ENCODE measurements at places on chromosomes 7 and 10.

GRCh38 chr10:89414879-89415821 lies 782 bp downstream of the IFIT5 start:
- peak; percentile 77 for DNase-seq

DNA sequence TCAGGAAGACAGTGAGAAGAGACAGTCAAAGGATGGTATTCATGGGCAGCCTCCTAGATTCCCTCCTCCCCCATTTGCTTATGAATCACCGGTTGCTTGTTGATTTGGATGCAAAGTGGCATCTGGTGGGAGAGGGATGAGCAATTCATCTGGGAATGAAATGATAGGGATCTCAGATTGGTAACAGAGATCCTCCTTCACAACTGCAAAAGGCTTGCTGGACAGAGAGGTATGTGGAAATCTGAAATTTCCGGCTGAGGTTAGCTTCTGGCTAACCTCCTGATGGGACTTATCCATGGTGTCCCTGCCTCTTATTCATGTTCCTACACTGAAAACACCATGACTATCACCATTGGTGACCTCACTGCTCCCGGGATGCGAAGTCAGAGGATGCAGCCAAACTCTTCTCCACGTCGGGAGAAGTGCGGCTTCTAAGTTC lies 48.4 kb upstream of the PODXL start:
- no peak for DNase-seq

- DNase-seq = no peak
Observed at GRCh38 chr10:100723180-100723579, 22.2 kb upstream of the PAX2 start.

DNA sequence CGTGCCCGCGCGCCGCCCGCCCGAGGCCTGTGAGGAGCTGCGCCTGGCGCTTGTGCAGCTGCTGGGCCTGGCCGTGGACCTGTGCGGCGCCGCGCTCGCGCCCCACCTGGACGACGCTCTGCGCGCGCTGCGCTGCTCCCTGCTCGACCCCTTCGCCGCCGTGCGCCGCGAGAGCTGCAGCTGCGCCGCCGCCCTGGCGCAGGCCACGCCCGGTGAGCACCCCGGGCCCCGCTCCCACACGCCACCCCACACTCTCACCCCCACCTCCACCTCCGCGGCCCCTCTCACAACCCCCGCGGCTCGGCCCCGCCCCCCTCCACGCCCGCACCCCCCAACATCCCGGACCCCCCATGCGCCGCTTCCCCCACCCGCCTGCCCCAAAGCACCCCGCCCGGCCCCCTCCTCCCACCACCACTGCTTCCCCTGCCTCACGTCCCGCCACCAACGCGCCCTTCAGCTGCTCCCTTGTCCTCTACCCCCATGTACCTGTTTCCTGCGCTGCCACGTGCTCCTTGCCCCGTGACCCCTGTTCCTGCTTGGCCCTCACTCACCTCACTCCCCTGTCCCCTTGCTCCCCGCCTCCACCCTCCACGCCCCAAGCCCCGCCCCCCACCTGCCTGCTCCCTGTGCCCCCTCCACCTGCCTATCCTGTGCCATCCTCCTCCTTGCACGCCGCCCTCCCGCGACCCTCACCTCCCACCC lies at the start of gene PRKAR1B:
TSS of gene PRKAR1B (minus strand) at position 178 of the 702 bp plus-strand sequence. CDS start 15,776 bp downstream, outside the sequence.
- no peak for DNase-seq

DNA sequence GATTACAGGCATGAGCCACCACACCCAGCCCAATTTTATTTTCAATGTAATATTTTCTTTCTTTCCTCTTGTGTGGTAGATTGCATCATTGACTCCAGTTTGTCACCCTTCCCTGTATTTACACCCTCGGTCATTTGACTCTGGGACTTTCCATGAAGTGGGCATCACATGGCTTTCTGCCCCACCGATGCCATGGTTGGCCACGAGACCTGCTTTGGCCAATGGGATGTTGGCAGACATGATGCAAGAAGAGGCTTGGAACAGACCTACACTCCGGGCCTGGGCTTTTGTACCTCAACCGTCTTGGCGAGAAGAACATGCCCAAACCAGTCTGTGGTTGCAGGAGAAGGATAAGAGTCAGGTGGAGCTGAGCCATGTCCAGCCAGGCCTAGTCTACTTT lies 38.8 kb upstream of the CACUL1 start:
- DNase-seq = no peak

GRCh38 chr7:133570321-133570720 lies 317.4 kb downstream of the EXOC4 start:
- no peak for DNase-seq

- DNase-seq = no peak
Observed at GRCh38 chr7:12635830-12636229, 51.6 kb upstream of the ARL4A start.

DNA sequence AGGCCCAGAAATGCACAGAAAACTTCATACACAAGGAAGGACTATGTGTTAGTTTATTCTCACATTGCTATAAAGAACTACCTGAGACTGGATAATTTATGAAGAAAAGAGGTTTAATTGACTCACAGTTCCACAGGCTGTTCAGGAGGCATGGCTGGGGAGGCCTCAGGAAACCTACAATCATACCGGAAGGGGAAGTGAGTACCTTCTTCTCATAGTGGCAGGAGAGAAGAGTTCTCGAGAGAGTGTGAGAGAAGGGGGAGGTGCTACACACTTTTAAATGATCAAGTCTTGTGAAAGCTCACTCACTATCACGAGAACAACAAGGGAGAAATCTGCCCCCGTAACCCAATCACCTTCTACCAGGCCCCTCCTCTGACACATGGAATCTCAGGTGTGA lies 16.8 kb upstream of the RAMP3 start:
- no peak for DNase-seq

DNA sequence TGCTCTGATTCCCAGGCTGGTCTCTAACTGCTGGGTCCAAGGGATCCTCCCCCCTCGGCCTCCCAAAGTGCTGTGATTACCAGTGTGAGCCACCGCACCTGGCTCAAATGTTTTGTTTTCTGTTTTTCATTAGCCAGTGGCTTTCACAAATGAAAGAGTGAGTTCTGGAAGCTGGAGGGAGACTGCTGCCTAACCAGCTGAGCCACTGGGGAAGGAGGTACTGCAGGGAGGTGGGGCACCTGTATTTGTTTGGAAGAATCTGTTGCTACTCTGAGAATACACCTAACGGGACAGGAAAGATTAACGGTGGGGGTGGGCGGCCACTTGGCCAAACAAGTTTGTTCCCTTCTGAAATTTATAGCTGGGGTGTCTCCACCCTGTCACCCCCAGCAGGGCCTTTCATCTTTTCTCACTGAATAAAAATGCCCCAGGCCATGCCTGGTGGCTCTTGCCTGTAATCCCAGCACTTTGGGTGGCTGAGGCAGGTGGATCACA lies 4.7 kb downstream of the STOX1 start:
- no peak for DNase-seq

DNA sequence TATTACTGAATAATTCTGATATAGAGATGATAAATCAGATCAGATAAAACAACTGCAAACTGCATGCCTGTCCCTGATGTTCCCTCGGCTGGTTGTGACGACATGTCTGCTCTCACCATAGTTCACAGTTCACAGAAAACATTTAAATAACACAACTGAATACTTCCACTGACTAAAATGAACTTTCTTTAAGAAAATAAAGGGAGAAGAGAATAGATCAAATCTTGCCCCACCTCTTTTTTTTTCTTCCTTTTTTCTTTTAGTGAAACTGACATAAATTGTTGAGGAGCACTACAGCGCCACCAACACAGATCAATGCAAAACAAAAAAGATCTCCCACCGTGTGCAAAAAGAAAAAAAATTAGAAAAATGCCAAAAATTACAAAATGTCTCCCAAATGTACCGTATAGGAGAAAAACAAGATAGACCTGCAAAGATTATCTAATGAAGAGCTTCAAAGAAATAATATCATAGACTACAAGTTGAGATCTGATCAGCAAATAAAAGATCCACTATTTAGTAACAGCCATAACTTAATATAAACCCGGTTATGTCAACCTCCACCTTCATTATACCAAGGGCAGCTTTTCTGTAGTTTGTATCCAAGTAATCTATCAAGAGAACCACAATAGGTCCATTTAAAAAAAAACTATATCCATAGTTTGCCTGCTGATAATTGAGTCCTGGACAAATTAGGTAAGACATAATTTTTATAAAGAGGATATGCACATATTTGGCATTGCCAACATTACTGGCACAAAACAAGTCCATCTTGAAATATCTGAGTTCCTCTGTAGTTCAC lies 30.7 kb upstream of the EPC1 start:
- DNase-seq = no peak

GRCh38 chr10:49600781-49601400 lies 9.2 kb upstream of the SLC18A3 start:
- DNase-seq = no peak

DNA sequence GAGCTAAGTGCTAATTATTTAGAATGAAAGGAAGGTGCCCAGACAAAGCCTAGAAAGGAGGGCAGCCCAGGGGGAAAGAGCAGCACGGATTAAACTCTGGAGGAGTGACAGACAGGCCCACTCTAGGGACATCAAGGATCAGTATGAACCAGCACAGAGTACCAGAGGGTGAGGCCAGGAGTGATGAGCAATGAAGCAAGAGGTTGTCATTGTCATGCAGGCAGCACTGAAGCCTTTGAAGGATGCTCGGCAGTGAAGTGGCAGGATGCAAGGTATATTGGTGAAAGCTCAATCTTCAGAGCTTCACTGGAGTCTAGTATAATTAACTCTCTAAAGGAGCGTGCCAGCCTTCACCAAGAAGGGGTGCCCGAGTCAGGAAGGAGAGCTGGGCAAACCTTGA lies 112.0 kb upstream of the INHBA start:
- DNase-seq = no peak

- DNase-seq = no peak
Observed at GRCh38 chr7:8455426-8455825, 22.0 kb downstream of the NXPH1 start.

GRCh38 chr7:23680414-23681405 lies 711 bp downstream of the FAM221A start:
- DNase-seq = peak; percentile 87

- no peak for DNase-seq
Observed at GRCh38 chr10:122331615-122332446, 42.7 kb upstream of the PLEKHA1 start.

DNA sequence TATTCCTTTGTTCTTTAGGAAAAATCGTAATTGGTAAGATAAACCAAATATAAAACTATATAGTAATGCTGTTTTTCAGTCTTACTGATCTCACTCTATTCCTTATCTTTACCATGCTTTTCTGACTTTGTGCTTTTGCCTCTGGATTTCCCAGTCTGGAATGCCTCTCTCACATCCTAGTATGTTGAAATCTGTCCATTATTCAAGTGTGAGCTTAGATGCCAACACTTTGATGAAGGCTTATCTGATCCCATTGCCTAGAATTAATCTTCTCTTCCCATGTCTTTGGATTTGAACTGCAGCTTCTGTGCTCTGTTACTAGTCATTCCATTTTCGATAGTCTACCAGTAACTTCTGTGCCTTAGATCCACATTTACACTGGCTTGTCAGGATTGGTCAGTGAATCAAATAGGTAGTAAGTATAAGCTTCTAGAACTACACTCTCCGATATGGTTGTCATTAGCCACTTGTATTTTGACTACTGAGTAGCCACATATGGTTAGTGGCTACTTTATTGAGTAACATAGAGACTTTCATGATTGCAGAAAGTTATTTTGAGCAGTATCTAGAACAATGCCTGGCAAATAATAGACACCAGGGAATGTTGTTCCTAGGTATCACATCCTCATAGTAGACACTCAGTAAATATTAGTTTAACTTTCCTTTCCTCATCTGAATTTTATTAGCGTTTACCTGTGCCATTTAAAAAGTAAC lies 92.9 kb downstream of the BMPR1A start:
- no peak for DNase-seq

- peak; percentile 64 for DNase-seq
Observed at GRCh38 chr10:132104471-132105301, 38.9 kb downstream of the JAKMIP3 start.

GRCh38 chr7:727806-728460 lies 852 bp upstream of the PRKAR1B start:
- no peak for DNase-seq

DNA sequence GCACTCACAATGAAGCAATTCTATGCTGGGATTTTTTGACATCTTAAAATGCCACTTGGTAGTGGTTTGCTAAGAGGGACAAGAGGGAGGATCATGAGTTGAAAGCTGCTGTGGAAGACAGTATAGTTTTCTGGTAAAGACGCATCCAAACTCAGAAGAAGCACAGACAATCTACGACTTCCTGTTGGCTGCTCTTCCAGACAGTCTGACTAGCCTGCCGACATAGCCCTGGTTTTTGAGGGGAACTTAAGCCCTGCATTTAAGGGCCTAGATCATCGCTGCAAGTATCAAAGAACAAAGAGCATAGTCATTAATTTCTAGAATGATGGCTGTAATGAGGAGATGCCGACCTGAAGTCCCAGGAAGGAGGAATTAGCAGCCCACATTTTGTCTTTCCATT lies 99.9 kb upstream of the IKZF1 start:
- no peak for DNase-seq

DNA sequence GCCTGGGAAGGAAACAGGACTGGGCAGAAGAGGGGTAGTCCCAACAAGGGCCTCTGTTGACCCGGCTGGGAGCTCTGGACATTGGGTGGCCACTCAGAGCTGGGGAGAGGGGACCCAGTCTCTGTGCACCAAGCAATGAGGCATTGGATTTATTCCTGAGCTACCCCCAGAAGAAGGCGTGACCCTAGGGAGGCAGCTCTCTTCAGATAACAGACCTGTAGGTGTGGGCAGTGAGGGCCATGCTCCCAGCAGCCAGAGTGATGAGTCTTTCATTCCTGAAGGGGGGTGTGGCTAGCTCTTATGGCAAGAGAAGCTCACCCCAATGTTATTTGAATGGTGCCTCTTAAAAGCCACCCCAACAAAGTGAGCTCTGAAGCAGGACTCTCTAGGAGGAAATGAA lies 20.4 kb downstream of the TEX36 start:
- DNase-seq = no peak

DNA sequence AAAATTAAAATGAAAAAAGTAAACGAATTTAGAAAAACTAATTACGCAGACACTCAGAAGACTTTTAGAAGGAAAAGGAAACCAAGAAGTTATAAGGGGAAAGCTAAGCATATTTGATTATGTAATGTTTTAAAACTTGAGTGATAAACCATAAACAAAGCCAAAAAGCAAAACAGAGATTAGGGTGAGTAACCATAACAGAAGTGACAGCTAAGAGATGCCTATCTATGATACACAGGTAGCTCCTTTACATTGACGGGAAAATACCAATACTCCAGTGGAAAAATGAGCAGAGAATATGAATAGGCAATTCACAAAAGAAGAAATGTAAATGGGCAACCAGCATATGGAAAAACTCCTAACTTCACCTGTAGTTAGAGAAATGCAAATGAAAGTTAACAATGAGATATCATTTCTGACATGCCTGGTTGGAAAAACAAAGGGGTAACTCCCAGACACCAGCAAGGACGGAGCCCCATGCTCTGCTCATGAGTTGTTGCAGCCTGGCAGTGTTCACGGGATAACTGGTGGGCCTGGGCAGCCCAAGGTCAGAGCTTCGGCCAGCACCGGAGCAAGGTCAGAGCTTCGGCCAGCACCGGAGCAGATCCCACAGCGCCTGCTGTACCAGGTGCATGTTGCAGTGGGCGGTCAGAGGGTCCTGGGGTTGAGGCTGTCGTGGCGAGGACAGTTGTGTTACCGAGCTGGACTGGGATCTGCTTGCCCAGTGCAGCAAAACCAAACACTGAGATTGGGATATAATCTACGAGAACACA lies 58.9 kb downstream of the ALOX5 start:
- DNase-seq = no peak
